ENCODE measurements at places on chromosomes 12 and 14.

GRCh38 chr14:102568115-102568614, 24.3 kb upstream of the RCOR1 start:
- no peak for DNase-seq

DNA sequence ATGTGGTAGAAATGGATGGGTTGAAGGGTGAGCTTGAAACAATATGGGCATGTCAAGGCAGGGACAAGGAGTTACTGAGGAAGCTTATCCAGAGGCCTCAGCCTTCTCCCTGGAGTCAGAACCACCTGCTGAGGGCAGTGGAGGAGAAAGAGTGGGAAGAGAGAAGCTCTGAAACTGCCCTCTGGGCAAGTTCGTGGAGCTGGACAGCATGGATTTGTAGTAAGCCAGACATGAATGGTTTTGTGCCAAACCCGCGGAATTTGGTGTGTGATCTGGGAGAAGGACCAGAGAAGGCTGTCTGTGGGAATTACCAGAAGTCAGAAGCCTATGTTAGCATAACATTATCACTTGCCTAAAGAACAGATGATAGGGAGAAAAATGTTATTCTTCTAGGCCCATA, 164.8 kb downstream of the SLC41A2 start:
- no peak for DNase-seq

GRCh38 chr14:77707355-77707723, 484 bp downstream of the ALKBH1 start:
- peak; percentile 59 for DNase-seq

DNA sequence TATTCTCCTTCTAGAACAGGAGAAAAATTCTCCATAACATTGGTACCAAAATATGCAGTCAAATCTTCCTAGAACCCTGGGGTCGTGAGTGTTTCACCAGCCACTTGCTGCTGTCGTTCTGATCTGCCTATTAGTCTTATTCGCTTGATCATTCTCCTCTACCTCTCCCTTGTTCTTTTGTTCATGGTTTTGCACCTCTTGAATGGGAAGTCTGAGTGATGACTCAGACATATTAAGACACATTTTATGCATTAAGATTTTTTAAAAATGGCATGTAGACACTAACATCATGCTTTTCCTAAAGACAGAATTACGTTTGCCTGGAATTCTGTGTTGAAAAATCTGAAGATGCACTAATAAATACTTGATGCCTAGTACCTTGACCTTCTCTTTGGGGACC, 159.2 kb upstream of the LRIG3 start:
- no peak for DNase-seq

DNA sequence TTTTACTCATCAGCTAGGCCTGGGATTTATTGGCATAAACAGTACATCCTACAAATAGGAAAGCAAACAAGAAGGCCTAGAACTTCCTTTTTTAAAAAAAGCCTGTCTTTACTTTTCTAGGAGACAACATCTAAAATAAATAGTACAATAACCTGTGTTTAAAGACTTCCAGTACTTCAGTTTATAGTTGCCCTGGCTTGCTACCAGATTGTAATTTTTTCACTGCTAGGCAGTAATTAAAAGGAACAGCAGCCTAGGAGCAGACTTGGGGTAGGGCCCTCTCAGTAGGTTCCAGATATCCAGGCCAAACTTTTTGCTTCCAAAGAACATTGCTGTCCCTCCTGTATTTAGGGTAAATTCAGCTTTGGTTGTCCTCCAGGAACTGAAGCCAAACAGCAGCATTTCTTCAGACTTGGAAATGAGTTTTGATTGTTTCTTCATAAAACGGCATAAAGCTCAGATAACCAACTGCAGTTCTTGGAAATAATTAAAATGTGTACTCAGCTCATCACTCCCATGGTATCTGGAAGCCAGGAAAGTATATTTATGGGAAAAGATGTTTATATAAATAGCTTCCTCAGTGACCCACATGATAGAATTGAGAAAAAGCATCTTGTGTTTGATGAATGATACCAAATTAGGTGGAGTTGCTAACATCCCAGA, 61.7 kb downstream of the PPP1R36 start:
- DNase-seq: no peak

- DNase-seq: no peak
Measured at GRCh38 chr12:116880817-116881324, 370 bp downstream of the HRK start.

DNA sequence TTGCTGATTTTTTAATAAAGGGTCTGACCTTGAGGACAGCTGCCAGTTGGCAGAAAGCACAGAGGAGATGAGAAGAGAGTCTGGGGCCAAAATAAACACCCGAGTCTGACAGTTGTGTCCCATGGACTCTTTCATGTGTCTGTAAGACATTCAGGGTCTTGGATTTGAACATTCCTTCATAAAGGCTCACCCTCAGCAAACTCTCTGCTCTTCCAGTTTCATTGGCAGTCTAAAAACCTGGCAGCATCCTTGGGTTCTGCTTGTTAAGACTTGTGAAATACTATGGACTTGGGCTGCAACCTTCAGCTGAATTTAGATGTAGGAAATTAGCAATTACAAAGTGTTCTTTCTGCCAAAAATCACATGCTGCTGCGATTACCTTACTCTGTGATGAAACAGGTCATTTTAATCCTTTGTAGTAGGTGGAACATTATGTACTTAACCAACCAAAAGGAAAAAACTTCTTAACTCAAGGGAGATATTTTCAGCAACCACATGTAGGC, 32.0 kb upstream of the LMNTD1 start:
- no peak for DNase-seq

DNA sequence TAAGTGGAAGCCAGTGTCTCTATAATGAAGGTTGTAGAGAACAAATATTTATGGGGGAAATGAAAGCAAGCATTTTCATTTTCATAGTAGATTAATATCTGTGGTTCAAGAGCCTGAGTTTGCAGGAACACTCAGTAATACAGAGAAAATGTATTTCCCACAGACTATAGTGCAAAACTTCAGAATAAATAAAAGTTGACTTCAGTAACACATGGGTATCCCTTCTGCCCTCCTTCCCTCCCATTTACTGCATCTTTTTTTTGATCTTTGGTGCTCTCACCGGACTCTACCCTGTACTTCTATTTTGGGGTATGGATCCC, 75.3 kb upstream of the AMN1 start:
- no peak for DNase-seq

DNA sequence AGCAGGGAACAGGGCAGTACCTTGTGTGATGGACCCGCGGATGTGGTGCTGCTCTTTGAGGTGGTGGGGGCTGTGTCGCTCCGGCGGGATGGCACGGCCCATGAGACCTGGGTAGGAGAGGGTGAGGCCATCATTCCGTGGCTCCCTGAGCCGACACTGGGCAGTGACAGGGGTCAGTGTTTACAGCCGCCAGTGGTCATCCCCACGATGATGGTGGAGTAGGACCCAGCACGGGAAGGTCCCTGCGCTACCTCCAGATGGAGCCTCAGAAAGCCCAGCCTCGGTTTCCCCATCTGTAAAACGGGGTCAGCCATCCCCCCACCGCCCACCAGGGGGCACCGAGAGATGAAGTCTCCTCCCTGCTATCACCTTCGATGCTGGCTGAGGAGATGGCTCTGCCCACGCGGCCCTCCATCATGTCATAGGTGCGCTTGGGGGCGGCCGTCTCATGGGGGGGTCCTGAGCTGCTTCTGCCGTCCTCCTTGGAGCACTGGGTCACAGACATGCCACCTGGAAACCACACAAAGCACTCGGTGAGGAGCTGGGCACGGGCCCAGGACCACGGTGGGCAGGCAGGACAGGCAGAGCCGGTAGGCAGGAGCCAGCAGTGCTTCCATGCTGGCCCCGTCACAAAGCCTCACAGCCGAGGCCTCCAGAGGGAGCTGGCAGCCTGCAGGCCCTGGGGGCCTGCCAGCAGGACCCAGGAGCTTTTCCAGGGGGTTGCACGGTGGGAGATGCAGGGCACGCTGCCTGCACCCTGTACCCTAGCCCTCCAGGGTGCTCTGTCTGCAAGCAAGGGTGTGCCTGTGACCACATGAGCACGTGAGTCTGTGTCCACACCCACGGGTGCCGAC, 53.1 kb downstream of the RFLNA start:
- no peak for DNase-seq

GRCh38 chr12:18391151-18391550, 129.8 kb downstream of the PIK3C2G start:
- no peak for DNase-seq

- no peak for DNase-seq
Measured at GRCh38 chr12:78530100-78530765, 334.3 kb upstream of the SYT1 start.

DNA sequence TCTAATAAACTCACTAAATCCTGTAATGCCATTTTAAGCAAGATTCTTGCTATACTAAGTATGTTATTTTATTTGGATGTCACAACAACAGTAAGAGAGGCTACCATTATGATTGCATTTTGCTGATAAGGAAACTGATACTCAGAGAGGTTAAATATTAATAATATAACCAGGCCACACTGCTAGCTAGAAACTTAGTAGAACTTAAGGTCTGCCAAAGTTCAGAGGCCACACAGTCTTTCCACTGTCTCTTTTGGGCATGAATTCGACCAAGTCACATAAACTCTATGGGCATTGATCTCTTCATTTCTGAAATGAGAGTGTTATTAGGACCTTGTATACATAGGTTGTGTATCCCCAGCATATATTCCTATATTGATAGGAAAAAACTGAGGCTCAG, 147.9 kb downstream of the SYNE2 start:
- no peak for DNase-seq

- DNase-seq: no peak
Measured at GRCh38 chr12:124144531-124145194, 150.2 kb upstream of the RFLNA start.

- no peak for DNase-seq
Measured at GRCh38 chr14:97946240-97946639, 1149.1 kb downstream of the VRK1 start.

DNA sequence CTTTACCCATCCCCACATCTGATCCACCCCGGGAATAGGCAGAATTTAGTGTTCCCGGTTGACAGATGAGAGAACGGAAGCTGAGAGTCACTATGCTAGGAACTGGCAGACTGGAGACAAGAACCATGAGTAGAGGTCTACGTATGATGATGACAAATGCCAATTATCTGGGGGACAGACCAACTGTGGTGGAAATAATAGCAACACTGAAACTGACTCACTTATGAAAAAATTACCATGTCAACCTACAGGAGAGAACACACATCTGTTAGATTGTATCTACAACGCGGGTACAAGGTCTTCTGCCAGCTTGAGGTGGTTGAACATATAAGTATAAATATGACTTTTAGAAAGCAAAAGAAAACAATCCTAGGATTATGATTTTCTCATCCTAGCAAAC, 15.4 kb upstream of the SELPLG start:
- no peak for DNase-seq

- DNase-seq: peak; percentile 7
Measured at GRCh38 chr12:78293059-78293686, 462.5 kb downstream of the NAV3 start.

- DNase-seq: no peak
Measured at GRCh38 chr14:79878229-79878628, 333.1 kb downstream of the DIO2 start.

DNA sequence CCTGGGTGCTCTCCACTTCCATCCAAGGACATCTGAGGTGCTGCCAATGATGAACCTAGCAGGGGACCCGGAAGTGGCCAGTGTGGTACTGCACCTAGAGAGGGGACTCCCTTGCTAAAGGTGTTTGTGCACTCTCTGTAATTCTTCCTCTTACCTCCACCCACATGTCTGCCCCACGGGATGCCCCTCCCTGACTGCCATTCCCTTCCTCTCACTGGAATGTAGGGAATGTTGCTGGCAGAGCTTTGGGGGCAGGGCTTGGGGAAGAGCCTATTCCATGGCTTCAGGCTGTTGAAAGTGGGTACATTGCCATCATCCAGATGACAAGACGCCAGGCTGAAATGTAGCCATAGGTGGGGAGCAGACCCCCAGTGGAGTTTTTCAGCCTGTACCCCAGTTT, 153.2 kb downstream of the SMOC1 start:
- DNase-seq: no peak

GRCh38 chr12:52204095-52204930, 12.5 kb upstream of the KRT80 start:
- DNase-seq: no peak
